Adipocyte (in vitro differentiated cells): ENCODE measurements at places on chromosomes 4 and X.

DNA sequence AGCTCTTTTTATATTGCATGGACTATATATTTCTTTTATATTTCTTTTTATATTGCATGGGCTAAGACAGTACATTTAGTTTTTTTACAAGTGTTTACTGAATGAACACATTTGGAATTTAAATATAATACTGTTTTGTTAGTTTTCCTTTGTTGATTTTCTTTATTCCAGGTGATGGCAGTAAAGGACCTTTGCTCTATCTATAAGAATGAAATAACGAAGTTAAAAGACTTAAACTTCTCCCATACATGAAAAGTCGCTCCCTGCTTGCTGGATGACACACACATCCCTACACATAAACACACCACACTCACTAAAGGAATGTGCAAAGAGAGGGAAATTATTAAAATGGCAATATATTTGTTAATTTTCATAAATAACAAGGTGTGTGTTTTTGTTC is 102.5 kb upstream of the ANXA10 start:
- DNase-seq = peak; percentile 1

DNA sequence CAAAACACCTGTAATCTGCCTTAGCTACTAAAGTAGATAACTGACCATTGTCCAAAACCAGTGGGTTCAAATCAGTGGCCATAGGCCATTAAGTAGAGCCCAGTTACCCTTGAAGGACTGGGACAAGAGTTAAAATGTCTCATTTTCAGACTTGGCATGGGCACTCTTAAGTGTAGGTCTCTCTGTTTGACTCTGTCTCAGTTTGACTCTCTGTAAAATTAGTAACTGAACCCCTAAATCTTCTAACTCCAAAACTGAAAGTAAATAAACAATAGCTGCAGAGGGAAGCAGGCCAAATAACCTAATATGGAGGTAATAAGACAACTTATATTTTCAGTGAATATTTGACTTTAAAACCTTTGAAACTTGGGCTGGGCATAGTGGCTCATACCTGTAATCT is 89.1 kb downstream of the SLC16A2 start:
- no peak for DNase-seq

- no peak for DNase-seq
Measured at GRCh38 chr4:8275548-8275910, 6.0 kb downstream of the HTRA3 start.

GRCh38 chr4:16663732-16664131 is 234.7 kb downstream of the LDB2 start:
- no peak for DNase-seq

GRCh38 chr4:8710416-8710815 is 117.9 kb downstream of the CPZ start:
- DNase-seq = no peak

- DNase-seq = no peak
Measured at GRCh38 chrX:110399497-110399896, 40.8 kb downstream of the RTL9 start.

DNA sequence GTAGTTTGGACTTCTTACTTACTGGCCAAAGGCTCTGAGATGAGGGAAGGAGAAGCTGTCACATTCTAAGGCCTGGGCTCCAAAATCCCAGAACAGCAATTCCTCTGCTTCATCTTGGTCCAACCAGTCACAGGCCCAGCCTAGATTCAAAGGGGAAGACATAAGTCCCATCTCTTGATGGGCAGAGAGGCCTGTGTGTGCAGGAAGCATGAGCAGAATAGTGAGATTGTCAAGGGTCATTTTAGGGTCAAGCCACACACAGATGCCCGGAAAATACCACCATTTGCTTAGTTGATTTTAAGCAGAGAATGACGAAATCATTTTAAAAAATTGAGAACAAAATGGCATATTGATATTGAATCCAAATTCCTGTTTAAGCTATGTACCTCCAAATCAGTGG is 580.9 kb upstream of the ZFP42 start:
- DNase-seq = no peak

- no peak for DNase-seq
Measured at GRCh38 chr4:41427306-41427882, 110.6 kb upstream of the LIMCH1 start.

- DNase-seq = no peak
Measured at GRCh38 chrX:63394872-63395271, 43.7 kb upstream of the SPIN4 start.

- no peak for DNase-seq
Measured at GRCh38 chr4:105293360-105293759, 146.7 kb downstream of the TET2 start.

DNA sequence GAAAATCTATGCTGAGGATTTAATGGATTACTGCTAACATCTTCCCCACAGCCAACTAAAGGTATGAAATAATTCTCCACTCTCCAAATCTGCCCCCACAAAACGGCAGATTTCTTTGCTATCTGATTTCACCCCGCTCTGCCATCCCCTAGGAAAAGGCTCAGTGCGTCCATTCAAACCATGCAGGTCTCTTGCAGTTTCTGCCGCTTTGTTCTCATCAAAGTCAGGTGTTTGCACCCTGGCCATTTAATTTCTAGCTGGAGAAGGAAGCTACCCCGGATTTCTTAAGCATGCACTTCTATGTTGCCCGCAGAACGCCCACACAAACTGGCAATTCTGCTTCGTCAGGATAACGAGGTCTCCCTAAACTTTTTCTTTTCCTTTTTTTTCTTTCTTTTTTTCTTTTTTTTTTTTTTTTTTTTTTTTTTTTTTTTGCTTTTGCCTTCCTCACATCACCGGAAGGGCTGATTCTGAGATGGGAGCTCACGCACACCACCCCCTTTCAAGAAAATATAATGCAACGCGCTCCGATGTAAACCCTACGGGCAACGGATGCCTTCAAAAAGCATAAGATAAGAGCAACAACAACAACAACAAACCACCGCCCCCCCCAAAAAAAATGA is 3.3 kb downstream of the NLGN4X start:
- DNase-seq = no peak
